Midbrain (tissue), 1 donor: ENCODE measurements at places on chromosomes 7 and 10.

- no peak for DNase-seq
Observed at GRCh38 chr7:130945411-130945811, 211.4 kb upstream of the KLF14 start.

- DNase-seq = no peak
Observed at GRCh38 chr10:55979203-55979602, 381.9 kb downstream of the ZWINT start.

DNA sequence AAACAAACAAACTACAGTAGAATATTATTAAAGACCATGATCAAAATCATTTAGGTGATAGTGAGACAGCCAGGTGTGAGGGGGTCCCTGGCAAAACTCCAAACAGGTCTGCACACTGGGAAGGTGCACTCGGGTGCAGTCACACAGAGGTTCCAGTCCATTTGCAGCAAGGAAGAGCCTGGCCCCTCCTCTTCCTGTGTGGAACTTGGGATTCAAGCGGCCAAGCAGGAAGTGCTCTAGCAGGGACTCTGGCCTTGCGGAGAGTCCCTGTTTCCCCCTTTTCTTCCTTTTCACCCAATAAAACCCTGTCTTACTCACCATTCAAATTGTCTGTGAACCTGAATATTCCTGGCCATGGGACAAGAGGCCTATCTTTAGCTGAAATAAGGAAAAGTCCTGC is 181.8 kb downstream of the LRRTM3 start:
- DNase-seq = no peak

- no peak for DNase-seq
Observed at GRCh38 chr7:159114981-159115380, 29.7 kb downstream of the VIPR2 start.

DNA sequence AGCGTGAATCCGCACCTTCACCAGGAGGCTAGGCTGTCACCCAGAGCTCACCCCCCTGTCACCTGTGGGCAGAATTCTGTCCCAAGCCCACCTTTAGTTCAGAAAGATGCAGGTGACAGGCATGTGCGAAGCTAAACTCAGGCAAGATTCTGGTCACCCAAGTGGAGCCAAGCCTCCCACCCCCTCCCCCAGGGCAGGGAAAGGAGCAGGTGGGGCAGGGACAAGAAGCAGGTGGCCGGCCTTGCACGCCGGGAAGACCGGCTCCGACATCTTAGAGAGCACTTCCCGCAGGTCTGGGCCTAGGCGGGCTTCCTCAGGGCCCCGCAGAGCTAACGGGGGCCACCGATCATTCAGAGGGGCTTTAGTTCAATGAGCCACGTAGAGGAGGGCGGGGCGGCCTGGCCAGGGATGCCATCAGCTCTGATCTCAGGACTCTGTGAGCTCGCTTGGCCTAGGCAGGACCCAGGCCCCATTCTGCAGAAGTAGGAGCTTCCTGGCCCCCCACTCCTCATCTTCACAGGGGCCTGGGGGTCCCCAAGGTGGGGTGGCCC is 19.9 kb downstream of the UNCX start:
- no peak for DNase-seq

- no peak for DNase-seq
Observed at GRCh38 chr10:58352956-58353610, 18.3 kb downstream of the UBE2D1 start.

DNA sequence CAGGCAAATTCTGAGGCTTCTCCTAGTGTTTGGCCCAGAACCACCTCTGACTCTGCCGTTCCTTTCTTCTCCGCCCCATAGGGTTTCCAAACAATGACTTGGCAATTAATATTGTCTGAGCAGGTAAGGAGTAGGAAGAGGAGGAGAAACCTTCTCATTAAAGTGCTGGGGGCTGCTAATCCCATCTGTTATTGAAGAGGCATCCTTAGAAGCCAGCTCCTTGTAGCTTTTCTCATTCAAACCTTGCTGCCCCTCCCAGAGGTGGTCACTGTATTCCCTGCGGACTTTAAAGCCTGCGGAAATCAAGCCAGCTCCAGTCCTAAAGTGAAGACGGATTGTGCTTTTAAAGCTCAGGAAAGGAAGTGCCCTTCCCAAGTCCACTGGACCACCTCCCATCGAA is 1.4 kb upstream of the NKX1-2 start:
- DNase-seq = no peak

- DNase-seq = peak; percentile 35
Observed at GRCh38 chr7:598899-599298, 79.3 kb upstream of the PDGFA start.

GRCh38 chr7:131244259-131244852 is 83.3 kb upstream of the MKLN1 start:
- DNase-seq = peak; percentile 12

GRCh38 chr7:113519472-113519871 is 399.3 kb downstream of the PPP1R3A start:
- no peak for DNase-seq

DNA sequence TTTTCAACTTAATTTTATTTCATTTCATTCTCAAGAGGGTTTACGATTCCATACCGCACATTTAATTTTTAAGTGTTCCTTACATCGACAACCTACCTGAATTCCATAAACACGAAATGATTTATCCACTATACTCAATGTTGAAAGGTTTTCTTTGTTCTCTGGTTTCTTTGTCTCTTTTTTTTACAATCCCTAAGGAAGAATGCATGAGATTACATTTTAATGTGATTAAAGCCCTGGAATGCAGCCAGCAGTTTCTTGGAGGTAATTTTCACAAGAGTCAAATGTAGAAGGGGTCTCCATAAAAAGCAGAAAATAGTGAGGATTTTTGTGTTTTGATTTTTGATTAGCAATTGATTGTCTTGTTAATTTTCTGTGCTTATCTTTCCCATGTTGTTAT is 59.2 kb upstream of the ADCY1 start:
- no peak for DNase-seq

GRCh38 chr7:30268586-30268985 is 15.8 kb upstream of the ZNRF2 start:
- DNase-seq = no peak

GRCh38 chr7:141184532-141185190 is 110.8 kb downstream of the TMEM178B start:
- DNase-seq = no peak

GRCh38 chr10:132699411-132700155 is 86.4 kb downstream of the NKX6-2 start:
- no peak for DNase-seq

DNA sequence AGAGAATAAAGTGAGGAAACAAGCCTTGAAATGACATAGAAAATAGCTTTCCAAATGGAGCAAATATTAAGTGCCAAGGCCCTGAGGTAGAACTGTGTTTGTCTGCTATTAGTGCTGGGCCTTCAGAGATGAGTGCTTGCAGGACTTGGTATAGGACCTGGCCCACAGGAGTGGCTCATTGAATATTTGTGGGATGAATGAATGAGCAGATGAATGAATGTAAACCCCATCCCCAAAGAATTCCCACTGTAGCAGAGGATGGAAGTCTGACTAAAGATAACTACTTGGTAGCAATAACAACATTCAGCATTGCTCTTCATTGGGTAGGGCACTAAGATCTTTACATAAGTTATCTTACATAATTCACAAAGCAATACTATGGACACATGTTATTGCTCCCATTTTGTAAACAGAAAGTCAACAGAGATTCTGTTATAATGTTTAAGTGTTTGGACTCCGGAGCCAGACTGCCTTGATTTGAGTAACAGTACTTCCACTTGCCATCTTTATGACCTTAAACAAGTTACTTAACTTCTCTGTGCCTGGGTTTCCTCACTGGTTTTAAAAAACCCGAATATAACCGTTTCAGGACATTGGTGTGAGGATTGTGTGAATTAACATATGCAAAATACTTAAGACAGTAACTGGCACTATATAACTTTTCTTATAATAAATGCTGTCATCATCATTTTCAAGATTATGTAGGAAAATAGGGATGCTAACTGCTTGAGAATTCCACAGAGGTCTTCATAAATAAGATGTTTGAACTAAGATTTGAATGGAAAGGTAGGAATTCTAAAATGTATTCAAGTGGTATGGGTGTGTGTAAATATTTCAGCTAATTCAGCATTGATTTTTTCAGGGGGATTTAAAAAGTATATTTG is 141.9 kb downstream of the PRKG1 start:
- DNase-seq = no peak

DNA sequence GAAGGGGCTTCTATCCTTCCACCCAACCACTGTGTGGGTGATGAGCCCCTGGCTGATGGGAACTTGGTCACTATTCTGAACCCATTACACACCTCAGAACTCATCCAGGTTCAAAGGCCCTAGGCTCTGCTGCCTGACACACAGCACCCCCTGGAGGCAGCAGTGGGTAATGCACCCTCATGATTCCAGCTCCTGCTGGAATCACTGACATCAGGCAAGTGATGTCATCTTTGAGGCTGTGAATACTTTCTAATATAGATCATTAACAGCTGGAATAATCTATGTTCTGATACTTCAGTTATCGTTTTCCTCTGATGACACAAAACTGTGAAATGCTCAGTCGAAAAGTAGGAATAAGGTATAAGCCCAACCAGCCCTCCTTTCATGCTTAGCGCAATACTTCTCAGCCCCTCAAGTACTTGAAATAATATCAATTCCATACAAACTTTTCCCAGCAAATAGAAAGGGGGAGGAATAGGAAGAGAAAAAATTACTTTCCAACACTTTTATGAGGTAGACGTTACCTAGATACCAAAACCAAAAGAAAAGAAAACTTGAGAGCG is 7.5 kb upstream of the RBP3 start:
- peak; percentile 40 for DNase-seq

DNA sequence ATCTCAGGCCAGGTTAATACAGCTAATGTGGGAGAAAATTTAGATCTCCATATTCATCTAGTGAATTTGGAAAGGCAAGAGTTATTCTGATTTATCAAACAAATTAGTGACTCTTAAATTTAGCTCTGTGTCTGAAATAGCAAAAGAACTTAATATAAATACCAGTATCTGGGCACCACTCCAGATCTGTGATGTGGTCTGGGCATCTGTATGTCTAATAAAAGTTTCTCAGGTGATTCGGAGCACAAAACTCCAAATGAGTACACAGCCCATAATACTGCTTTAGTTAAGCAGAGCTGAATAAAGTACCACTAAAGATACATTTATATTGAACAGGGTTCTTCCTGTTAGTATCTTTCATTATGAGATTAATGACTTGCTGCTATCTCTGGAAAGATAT is 261.4 kb downstream of the BAMBI start:
- no peak for DNase-seq

DNA sequence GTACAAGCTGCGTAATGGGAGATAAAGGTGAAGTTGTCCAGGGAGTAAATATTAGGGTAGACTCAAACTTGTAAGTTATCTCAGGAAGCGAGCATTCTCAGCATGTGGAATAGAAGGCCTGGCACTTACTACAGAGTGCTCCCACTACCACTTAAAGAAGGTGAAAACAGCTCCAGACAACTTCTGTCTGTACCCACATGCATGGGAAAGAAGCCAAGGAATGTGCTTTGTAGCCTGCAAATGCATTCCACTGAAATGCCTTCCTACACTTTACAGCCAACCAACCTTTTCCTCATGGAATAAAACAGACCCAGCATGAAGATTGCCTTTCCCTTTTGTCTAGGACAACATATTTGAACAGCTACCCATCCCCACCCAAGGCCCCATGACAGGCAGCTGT is 45.4 kb upstream of the NPSR1 start:
- no peak for DNase-seq

DNA sequence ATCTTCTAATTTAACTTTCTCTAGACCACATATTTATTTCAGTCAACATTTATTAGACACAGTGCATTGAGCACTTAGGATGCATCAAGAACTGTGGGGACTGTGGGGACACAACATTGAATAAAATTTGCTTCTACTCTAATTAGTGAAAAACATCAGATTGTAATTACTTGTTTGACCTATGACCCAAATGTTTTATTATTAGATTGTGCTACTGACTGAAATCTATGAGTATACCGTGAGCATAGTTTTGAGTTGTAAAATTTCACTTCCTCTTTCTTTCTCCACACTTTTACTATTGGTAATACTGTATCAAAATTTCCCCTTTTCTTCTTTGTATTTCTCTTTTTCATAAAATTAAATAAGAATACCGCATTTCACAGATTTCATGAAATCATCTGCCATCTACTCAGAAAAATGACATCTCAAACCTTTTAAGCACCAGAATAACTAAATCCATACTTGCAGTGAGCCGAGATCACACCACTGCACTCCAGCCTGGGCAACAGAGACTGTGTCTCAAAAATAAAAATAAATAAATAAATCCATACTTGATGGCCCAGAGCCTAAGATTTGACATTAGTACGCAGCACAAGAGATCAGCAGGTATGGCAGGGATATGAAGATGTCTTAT is 25.4 kb upstream of the INPP5F start:
- DNase-seq = no peak

- no peak for DNase-seq
Observed at GRCh38 chr10:62071846-62072281, 170.4 kb downstream of the ARID5B start.
